ENCODE measurements at places on chromosomes 2 and 18.

- no peak for DNase-seq
Observed at GRCh38 chr2:227816507-227817294, 3.1 kb downstream of the CCL20 start.

DNA sequence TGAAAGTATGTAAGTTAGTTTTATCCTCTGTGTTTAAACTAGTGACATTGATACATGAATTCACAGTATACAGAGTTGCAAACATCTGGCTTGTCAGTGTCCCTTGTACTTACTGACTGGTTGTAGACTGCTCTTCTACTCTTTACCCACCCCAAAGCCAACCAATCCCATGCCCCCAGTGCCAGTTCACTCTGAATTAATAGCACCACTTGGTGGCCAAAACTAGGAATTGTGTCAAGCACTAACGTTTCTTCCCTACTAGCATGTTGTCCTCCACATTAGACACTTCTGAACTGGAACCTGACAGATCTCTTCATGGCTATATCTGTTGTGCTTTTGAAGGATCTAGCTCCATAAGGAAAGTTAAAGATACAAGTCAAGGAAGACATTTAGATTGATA lies 27.2 kb upstream of the OTX1 start:
- DNase-seq = peak; percentile 55

- no peak for DNase-seq
Observed at GRCh38 chr2:8573234-8573941, 108.5 kb upstream of the ID2 start.

GRCh38 chr2:199443589-199444130 lies 14.1 kb downstream of the SATB2 start:
- peak; percentile 53 for DNase-seq

- DNase-seq = no peak
Observed at GRCh38 chr2:172539767-172540166, 16.1 kb upstream of the PDK1 start.

Measured in RPMI7951 (cell line).